ENCODE measurements at places on chromosomes 5 and 9. TPM values are rescaled to one million over a fixed set of nuclear protein-coding genes. Genes with fewer than 3 reads are reported as not detected.

The CKMT2 gene
- total RNA-seq = 0.20 TPM

The PCDHB16 gene
- 0.22 TPM for total RNA-seq

The FIBCD1 gene
- total RNA-seq = not detected

The LRRC70 gene
- total RNA-seq = 38.6 TPM
